Fibroblast of skin of scalp (primary cell): ENCODE measurements at places on chromosomes 3 and 15.

- no peak for DNase-seq
Measured at GRCh38 chr3:177071496-177072156, 125.7 kb downstream of the TBL1XR1 start.

DNA sequence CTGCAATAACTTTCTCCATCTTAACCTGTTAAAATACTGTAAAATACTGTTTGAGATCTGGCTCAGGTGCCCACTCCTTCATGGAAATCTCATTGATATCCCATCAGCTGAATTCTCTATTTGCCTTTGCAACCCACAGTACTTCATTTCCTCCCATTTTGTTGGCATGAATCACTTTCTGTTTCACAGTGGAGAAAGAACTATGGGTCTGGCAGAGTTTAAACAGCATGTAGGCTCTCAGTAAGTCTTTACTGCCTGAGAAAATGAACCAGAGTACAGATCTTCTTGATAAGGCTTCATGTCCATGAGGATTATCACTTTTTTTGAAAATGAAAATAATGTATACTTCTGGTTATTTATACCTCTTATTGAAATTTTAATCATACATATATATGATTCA is 245.9 kb downstream of the NAALADL2 start:
- DNase-seq = peak; percentile 27

- no peak for DNase-seq
Measured at GRCh38 chr3:45681221-45681620, 8.0 kb upstream of the SACM1L start.

GRCh38 chr3:14460342-14461005 is 58.1 kb downstream of the SLC6A6 start:
- DNase-seq = peak; percentile 94

GRCh38 chr15:91849180-91849579 is 4.3 kb upstream of the SLCO3A1 start:
- DNase-seq = no peak

DNA sequence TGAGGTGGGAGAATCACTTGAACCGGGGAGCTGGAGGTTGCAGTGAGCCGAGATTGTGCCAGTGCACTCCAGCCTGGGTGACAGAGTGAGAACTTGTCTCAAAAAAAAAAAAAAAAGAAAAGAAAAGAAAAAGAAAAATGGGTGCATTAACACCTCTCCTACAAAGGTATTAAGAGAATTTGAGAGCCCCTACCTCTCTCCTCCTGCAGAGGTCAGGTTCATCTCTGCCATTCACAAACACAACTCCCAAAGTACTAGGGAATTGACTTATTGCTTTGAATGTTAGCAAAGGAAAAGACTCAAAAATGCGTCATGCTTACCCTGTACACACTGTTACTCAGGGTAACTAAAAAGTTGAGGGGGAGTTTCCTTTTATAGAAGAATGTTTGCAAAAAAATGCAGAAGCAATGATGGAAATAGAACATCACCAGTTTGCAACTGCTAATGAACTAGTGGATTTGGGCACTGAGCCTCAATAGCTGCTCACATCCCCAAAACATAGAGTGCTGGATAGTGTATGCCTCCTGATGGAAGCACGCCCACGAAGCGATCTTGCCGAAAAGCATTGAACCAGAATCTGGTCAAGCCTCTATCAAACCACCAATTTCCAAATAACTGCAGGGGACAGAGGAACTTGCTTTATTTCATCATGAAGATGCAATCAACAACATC is 15.5 kb upstream of the LYZL4 start:
- no peak for DNase-seq

- no peak for DNase-seq
Measured at GRCh38 chr15:101051291-101052030, 132.3 kb downstream of the LRRK1 start.

GRCh38 chr15:72033285-72033684 is 84.7 kb downstream of the MYO9A start:
- no peak for DNase-seq
